Stimulated activated CD4-positive, alpha-beta T cell treated with anti-CD3 and anti-CD28 coated beads, Interleukin-4, amount 100 ng/mL, for 4 hours (primary cell): ENCODE measurements at places on chromosomes 7 and 10.

DNA sequence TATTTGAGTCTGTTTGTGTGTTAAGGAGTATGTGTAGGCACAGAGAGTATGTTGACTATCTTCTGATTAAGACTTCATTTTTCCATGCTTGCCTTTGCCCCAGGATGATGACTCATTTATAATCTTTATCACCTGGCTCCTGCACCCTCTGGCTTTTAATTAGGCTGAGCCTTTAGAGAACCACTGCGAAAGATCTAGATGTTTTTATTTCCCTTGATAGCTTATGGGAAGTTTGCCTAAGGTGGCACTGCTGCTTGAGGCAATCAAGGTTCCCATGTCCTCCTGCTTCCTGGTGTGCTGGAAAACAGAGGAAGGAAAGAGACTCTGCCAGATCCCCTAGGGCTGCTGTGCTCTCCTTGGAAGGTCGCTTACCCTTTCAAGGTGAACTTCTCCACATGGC lies 114.6 kb downstream of the ARL4A start:
- DNase-seq, result no peak

DNA sequence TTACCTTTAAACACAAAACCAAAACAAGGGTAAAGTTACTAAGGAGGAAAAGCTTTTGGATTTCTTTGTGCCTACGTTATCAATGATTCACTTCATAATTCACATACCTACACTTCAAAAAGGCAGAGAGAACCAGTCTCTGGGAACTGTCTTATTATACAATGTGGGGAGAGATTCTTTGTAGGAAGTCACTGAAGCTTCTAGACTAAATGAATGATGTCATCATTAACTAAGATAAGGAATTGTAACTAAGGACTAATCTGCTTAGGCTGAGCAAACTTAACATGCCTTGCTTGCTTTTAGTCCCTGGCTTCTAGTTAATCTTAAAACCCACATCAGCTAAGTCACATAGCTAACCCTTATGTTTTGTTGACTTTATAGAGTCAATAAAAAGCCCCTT lies 771.2 kb downstream of the NXPH1 start:
- DNase-seq, result no peak

- no peak for DNase-seq
Observed at GRCh38 chr10:86205306-86206239, 161.0 kb downstream of the GRID1 start.

GRCh38 chr7:2220506-2220905 lies 12.2 kb downstream of the MAD1L1 start:
- DNase-seq, result no peak

DNA sequence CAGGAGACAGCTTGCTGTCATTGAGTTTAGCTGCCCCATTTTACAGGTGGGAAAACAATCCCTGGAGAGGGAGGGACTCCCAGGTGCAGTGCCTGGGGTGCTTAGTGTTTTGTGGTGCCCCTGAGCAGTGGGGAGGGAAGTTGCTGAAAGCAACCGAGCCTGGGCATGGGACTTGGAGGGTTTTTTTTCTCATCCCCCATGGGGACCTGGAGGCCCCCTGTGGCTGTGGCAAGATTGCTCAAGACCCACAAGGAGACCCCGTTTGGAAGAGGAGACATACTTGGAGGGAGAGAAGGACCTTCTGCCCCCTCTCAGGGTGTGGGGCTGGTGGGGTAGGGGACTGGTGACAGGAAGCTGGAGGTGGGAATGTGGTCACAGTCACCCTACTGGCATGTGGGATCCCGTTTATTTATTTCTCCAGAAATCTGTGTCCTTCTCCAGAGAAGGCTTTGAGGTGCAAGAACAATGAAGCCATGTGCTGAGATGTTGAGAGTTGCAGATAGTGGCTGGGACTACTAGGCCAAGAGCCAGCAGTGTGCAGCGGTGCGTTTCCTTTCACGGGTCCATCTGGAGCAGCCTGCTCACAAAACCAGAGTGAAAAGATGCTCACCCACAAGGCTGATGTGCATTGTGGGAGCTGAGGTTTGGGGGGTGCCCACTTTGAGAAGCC lies 21.5 kb downstream of the ZMIZ1 start:
- DNase-seq, result no peak

DNA sequence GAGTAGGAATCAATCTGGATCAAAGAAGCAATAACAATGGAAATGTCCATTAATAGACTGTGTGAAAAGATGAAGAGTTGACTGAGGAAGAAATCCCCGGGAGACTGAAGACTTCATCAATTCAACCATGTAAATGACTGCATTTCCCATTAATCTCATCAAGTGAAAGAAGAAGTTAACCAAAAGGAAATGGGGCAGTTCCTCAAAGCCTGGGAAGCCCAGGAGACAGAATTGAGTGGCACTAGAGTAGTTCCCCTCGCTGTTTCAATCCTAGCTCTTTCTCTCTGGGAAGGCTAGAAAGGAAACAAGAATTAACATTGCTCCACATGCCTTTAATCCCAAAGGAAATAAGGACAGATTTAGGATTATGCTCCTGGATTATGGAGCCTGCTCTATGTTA lies 4.8 kb upstream of the OR6V1 start:
- no peak for DNase-seq

DNA sequence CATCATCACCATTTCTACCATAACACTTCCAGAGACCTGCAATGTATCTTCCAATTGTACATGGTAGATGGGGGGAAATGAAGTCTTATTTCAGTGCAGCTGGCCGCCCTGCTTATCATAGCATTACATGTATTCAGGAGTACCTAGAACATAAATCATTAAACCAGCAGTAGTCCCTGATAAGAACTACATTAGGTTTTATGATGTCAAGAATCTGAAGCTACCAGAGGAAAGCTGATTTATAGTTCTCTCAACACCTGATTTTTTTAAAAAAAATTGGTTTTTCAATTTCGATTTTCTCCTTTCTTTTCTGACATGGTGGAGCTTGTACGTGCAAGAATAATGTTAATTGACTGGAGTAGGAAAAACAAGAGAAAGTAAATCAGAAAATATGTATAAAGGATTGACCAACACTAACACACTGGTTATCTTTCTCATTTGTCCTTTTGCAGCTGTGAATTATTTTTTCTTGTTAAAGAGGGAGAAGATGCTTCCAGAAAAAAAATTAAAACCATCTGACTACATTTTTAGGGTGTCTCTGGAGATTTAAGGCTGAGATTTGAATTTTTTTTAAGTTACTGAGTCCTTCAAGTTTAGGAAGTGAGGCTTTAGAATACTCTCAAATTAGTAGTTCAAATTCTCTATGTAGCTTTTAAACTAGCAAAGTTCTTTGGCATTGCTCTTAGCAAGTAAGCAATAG lies 59.1 kb downstream of the CSTF2T start:
- DNase-seq, result no peak

DNA sequence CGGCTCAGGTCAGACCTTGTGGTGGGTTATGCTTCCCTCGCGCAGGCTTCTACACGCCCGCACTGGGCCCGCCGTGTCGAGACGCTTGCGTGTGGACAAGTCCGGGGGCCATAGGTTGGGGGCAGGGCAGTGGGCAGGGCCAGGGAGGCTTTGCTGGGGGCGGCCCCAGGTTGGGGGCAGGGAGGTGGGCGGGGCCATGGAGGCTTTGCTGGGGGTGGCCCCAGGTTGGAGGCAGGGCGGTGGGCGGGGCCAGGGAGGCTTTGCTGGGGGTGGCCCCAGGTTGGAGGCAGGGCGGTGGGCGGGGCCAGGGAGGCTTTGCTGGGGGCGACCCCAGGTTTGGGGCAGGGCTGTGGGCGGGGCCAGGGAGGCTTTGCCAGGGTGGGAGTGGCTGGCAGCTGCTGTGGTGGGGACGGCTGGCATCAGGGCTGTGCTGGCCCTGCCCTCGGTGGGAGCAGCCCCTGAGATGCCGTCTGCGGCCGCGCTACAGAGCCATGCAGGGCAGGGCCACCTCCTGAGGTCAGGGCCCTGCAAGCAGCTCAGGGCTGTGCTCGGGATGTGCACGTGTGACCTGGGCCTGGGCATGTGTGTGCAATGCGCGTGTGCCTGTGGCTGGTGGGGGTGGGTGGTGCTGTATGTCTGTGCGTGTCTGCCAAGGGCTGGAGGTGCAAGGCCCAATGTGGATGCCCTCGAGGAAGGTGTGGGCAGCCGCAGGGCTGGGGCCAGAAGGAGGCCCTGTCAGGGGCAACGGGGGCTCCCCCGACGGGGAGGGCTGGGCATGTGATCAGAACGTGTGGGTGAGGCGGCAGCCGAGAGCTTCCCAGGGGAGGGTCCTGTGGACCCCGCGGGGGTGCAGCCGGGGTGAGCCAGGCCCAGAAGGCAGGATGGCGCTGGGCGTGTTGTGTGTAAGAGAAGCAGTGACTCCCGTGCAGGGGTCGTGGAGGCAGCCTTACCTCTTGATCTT lies 72.5 kb upstream of the NKX6-2 start:
- DNase-seq, result no peak

DNA sequence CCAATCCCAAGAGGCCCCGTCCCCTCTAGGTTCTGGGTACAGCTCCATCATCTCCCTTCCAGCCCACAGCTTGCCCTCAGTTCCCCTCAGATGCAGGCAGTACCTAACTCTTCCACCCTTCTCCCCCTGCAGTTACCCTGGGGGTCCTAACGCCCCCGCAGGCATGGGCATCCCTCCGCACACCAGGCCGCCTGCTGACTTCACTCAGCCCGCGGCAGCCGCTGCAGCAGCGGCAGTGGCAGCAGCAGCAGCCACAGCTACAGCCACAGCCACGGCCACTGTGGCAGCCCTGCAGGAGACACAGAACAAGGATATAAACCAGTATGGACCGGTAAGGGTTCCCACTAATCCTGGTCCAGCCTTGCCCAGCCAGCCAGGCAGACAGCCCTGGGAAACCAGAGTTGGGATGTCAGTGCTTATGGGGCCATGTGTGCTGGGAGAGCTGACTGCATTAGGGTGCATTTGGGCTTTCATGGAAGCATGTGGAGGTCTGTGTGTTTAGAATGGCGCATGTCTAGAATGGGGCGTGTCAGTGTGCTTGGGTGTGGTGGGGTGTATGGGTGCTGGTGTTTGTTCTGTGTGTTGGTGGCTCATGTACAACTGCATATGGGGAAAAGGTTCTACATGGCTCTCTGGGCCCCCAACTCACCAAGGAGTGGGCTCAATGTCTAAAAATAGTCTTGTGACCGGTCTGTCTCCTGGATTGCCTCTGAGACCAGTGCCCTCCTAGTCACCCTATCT lies 55.1 kb upstream of the PPIF start:
- no peak for DNase-seq

- no peak for DNase-seq
Observed at GRCh38 chr7:131829947-131830558, 273.6 kb upstream of the PODXL start.

DNA sequence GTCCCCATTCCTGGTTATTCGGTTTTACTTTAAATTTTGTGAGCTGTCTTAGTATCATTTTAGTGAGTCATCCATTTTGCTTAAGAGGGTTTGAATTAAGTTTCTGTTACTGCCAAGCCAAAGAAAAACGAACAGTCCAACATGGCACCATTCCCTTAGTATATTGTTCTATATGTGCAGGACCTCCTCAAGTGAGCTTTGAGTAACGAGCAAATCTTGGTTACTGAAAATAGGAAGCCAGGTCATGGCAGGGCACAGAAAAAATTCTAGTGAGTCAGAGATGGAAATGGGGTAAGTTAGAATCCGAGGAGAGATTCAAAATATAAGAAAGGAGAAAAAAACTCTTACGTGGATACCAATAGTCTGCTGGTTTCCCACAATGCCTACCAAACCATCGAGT lies 292.9 kb downstream of the BAMBI start:
- no peak for DNase-seq

GRCh38 chr7:46220066-46220630 lies 299.1 kb upstream of the IGFBP3 start:
- no peak for DNase-seq

DNA sequence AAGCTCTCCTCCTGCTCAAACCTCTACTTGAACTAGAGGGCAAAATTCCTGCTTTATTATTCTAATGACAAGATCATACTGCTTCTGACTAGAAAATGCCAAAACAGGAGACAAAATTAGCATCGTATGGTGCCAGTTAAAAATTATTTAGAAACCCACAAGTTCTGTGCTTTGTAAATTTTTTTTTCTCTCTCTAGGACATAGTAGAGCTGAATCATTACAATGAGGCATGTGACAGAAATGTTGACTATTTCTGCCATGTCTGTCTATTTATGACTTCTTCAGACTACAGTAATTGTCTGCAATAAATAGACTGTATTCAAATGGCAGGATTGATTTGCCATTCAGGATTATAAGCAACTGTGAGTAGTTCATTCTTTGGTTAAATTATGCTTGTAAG lies 335.8 kb downstream of the PRPF18 start:
- no peak for DNase-seq

- no peak for DNase-seq
Observed at GRCh38 chr7:28413011-28413410, 693 bp downstream of the CREB5 start.

- no peak for DNase-seq
Observed at GRCh38 chr7:70774950-70775527, 356.9 kb upstream of the GALNT17 start.

- peak; percentile 35 for DNase-seq
Observed at GRCh38 chr10:26486990-26487850, 49.1 kb downstream of the APBB1IP start.

- DNase-seq, result no peak
Observed at GRCh38 chr10:43739161-43739560, 90.5 kb upstream of the ZNF32 start.

DNA sequence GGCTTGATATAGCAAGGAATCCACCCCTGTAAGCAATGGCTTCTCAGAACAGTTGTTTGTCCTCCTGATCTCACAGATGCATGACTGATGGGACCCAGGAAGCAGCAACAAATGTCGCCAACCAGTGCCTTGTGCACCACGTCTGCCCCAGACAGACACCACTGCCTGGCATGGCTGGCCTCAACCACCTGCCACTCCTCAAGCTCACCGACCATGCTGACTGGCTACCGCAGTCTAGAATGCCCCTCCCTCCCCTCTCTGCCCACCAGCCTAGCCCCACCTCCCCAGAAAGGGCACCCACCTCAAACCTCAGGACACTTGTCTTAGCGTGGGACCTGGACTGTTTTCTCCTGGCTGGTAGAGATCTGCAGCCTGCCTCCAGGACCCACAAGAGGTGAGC lies 24.0 kb downstream of the LRRC20 start:
- DNase-seq, result no peak
